SJSA1 (cell line): ENCODE measurements at places on chromosomes 16 and 17.

DNA sequence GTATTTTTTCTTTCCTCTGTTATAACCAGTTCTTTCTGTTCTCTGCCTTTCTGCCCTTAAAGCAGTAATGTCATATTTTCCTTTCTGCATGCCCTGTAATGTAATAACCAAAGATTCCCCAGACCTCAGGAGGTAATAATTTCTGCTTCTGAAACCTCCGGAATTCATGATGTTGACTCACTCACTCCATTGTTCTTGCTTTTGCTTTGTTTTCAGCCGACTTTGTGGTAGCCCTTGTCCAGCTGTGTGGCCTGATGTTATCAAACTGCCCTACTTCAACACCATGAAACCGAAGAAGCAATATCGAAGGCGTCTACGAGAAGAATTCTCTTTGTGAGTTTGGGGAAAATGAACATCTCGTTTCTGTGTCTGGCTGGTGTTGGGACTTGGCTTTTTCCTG, 55.9 kb downstream of the CDK12 start:
- DNase-seq = peak; percentile 74

DNA sequence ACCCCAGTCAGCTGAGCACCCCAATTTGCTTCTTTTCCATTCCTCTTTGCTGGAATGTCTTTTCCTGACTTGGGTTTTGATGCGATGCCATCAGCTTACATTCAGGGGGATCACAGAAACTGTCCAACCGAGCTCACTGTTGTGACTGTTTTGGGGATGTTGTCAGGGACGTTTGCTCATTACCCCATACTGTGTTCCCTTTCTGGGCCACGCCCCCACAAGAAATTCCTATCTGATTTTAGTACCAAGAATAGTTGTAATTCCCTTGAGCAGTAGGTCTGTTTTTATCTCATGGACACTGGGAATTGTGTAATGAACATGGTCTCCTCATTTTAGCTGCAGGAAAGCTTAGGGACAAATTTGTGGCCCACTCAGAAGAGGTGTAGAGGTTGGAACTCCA, 2.6 kb upstream of the NTN1 start:
- DNase-seq = no peak

GRCh38 chr17:65055280-65055707, 1.2 kb downstream of the GNA13 start:
- no peak for DNase-seq

- peak; percentile 23 for DNase-seq
These were observed 8.9 kb downstream of the ACOX1 start for GRCh38 chr17:75970011-75970523.

DNA sequence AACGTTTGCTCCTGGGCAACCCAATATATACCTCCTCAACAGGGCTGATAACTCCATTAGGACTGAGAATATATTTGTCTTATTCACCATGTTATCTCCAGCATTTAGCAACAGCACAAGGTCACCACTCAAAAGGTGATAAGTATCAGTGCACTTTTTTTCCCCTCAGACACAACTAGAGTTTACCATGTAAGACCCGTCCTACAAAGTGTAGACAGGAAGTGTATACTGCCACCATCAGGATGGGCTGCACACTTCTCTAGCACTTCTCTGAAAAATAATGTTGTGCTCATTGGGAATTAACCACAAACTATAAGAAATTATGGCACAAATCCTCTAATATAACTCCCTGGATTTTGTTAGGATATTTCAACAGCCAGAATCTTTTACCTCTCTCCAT, 5.7 kb upstream of the VAT1L start:
- no peak for DNase-seq

GRCh38 chr17:82374626-82375331, 3.2 kb downstream of the UTS2R start:
- DNase-seq = no peak

- DNase-seq = no peak
These were observed 57.6 kb downstream of the SYT17 start for GRCh38 chr16:19225651-19226050.

GRCh38 chr17:28958820-28959455, 7.6 kb upstream of the PHF12 start:
- DNase-seq = no peak

DNA sequence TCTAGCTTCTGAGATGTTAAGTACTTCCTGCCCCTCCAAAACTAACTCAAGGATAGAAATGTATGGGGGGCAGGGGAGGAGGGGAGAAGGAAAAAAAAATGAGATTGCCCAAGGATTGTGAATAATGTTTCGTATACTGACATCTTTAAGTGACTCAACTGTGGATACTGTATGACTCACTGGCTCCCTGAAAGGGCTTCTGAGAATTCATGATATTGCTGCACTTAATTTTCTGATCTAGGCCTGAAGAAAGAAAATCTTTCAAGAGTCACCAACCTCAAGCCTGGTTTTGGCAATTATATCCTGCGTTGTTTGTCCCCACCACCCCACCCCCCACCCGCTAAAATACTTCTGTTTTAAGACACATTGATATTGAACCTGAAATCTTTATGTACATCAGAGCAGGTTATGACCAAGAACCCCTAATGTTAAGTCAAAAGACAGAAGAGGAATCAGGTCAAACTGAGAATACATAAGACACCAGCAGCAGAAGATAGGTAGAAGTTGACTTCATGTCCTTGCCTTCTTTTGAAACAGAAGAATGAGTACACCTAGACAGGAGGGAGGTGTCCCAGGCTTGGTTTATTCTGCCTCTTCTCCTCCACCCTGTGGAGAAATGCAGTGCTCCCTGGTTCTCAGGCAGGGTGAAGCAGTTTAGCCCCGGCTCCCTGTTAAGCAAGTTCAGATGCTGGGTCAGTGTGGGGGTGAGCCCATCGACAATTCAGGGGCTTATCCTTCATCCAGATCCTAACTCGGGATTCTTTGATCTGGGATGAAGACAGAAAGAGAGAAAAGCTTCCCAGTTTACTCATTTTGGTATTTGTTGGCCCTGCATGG, 3.3 kb upstream of the FBXL20 start:
- DNase-seq = peak; percentile 51

DNA sequence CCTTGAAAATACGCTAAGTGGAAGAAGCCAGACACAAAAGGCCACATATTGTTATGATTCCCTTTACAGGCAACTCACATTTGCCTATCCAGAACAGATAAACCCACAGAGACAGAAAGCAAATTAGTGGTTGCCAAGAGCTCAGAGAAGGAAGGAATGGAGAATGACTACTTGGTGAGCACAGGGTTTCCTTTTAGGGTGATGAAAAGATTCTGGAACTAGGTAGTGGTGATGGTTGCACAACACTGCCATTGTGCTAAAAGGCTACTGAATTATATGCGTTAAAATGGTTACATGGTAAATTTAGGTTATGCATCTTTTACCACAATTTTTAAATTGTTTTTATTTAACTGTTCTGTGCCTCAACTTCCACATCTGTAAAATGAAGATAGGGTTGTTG, 4.4 kb downstream of the COPRS start:
- DNase-seq = no peak

- DNase-seq = no peak
These were observed 29.1 kb upstream of the RASD1 start for GRCh38 chr17:17525311-17525710.

DNA sequence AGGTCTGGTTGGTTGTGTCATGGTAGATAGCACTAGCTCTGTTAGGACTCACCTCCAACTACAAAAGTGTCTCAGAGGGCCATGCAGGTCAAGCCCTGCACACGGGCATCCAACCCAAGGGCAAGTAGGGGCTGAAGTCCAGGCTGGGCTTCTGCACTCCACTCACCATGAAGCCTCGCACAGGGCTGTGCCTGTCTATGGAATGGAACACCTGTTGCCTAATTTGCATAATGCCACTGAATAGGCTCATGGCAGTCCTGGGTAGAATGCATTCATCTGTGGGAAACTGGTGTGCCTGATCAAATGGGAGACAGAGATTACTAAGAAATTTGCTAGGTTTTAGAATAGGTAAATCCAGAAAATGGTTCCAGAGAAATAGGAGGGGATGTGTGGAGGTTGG, 8.0 kb upstream of the AKAP1 start:
- DNase-seq = no peak

- no peak for DNase-seq
These were observed 55.3 kb downstream of the NOG start for GRCh38 chr17:56648806-56649205.

DNA sequence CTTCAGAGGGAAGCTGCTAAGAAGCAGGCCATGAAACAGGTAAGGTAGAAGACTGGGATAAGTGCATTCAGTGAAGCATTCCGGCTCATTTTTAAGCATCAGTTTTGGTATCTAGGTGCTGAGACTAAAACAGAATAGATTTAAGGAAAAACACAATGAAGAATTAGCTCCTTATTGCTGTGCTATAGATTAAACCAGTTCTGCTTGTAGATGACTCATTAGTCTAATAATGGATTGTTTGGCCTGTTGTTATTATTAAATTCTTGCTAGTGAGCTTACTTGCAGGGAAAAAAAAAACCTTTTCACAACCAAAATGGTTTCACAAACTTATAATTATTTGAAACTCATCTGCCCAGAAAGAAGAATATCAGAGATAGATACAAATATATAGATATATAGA, 55.9 kb downstream of the NSRP1 start:
- no peak for DNase-seq

DNA sequence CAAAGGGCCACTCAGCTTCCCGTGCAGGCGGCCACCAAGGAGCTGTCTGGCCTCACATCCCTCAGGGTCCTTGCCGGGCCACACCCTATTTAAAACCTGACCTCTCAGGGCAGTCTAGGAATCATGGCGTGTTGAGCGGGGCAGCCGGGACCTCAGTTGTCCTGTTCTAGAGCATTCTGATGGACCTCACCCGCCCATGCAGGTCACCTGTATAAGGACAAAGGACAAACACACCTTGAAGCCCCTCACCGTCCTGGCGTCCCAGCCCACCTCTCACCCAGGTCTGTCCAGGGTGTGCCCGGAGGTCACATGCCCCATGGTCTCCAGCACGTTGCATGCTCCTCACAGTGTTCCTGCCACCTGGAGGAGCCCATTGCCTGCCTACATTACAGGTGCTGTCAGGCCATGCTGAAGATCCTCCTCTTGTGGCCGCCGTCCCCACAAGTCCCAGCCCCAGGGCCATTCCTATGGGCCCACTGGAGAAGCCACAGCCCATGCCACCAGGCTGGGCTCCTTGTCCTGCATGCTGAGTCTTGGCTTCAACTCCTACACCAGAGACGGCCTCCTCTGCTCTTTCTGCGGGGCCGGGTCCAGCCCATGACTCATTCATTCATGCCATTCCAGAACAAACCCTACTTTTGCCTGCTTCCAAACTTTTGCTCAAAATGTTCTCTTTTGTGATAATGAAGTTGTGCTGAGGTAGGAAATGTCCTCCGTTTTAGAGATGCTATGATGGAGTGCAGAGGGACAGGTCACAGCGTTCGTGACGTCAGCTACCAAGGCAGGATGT, 46.3 kb downstream of the PEMT start:
- no peak for DNase-seq

DNA sequence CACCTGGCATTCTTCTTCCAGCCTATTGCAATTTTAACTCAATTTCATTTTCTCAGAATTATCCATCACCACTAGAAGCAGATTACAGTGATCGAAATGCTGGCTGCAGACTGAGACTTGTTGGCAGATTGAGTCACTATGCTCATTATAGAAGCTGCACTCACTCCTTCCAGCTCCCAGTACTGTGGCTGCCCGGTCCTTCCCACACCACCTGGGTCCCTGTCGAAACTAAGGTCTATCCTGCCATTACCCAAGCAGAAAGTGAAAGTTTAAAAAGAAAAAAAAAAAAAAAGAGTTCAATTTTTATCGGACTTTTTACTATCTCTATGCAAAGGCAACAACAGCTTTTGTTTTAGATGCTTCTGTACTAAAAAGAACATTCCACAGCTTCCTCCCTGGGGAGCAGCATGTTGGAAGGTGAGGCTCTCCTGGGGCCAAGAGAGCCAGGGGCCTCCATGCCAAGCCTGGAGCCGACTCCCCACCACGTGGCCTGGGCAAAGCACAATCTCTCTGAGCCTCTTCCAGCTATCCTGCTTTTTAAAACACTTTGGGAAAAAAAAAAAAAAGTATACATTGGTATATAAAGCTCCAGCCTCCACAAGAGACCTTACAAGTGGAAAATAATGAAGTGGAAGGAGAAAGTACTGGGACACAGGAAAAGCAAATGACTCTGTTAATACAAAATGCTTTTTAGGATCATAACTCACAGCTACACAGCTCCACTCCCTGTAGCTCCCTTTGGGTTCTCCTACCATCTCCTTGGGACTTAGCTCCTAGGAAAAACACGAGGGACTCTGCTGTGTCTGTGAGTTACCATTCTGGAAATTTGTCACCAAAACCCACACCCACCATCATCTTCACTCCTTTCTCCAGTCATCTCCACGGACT, 77.8 kb downstream of the USP31 start:
- no peak for DNase-seq

DNA sequence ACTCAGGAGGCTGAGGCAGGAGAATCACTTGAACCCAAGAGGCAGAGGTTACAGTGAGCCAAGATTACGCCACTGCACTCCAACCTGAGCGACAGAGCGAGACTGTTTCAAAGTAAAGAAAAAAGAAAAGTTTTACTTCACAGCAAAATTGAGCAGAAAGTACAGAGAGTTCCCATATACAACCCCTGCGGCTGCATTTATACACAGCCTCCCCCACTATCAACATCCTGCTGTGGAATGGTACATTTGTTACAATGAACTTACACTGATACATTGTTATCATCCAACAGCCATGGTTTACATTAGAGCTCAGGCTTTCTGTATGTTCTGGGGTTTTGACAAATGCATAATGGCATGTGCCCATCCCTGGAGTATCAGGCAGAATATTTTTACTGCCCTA, 2.6 kb upstream of the MTHFSD start:
- DNase-seq = no peak

DNA sequence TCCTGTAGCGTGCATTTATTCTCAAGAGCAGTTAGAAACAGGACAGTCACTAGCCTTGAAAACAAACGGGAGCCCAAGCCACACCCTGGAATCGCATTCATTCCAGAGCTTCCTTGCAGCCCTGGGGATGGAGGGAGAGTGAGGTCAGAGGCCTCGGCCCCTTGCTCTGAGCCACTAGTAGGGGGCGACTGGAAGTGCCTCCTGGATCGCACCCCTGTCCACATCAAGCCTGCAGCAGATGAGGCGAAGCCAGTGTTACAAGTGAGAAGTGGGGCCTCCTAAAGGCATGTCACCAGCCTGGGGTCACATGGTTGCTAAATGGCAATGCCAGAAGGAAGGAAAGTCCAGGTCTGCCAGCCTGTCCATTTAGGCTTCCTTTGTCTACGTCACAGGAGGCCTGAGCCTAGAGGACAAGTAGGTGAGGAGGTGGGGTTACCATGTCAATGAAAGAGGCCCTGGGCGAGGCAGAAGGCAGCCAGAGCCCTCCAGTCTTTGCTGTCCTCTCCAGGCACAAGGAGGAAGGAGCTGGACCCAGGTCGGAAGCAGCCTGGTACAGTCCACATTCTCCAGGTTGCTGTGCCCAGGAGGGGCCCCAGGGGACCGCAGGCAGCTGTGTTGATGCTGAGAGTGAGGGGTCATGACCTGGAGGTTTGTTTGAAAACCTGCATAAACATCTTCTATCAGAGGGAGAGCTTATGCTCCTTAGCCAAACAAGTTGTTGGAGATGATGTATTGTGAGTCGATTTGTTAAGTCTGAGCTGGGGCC, 3.0 kb upstream of the RCVRN start:
- DNase-seq = no peak

GRCh38 chr17:50690887-50691549, 16.7 kb downstream of the ANKRD40 start:
- DNase-seq = no peak
